ENCODE measurements at places on chromosomes 6 and 20.

- no peak for DNase-seq
Measured at GRCh38 chr20:1579488-1579887, 22.0 kb upstream of the SIRPD start.

GRCh38 chr6:158029668-158030230, 48.1 kb downstream of the SYNJ2 start:
- no peak for DNase-seq

DNA sequence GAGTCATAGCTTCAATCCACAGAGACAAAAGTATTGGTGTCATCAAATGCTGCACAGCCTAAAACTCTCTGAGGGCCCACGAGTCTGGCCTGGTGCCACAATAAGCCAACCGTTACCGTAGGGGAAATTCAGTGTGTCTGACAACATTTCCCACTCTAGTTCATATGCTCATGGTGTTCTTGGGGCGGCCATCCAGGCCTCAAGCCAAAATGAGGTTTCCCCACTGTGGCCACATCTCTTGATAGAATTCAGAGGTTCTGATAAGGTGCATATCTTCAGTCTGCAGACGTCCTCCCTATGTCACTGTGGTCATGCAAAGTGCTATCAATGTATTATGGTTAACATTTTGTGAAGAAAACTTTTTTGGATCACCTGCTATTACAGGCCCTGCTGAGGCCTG, 627.7 kb downstream of the QKI start:
- no peak for DNase-seq

DNA sequence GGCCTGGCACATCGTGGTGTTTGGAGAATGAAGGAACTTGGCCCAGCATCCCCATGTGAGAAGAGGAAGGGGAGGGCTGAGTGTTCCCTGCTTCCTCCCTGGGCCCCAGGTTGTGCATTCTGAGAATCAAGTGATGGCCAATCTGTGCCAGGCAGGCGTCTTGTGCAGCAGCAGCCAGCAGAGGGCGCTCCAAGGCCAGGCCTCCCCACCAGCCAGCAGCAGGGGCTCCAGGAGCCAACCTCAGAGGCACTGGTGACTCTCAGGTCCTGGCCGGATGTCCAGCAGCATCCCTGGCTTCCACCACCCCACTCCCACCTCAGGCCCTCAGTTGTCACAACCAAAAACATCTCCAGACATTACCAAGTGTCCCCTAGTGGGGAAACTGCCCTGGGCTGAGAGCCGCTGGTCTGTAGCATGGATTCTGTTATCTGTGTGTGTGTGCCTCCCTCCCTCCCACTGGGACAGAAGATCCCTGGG, 192.0 kb downstream of the PREX1 start:
- DNase-seq, result peak; percentile 75

- peak; percentile 51 for DNase-seq
Measured at GRCh38 chr6:42340511-42340910, 111.2 kb downstream of the TRERF1 start.

- DNase-seq, result peak; percentile 53
Measured at GRCh38 chr20:5557123-5557522, 193.1 kb upstream of the SHLD1 start.

All from activated CD4-positive, alpha-beta T cell treated with anti-CD3 and anti-CD28 coated beads, Interleukin-2, Interleukin-4, amounts not matched to agents 100 ng/mL and 50 ng/mL, durations not matched to agents 16 hours and 8 hours (primary cell).